Umbilical cord (tissue), 2 donors: ENCODE measurements at places on chromosomes 5 and 9.

GRCh38 chr9:106829666-106830408 is 33.1 kb upstream of the ZNF462 start:
- peak; percentile 3 for DNase-seq

DNA sequence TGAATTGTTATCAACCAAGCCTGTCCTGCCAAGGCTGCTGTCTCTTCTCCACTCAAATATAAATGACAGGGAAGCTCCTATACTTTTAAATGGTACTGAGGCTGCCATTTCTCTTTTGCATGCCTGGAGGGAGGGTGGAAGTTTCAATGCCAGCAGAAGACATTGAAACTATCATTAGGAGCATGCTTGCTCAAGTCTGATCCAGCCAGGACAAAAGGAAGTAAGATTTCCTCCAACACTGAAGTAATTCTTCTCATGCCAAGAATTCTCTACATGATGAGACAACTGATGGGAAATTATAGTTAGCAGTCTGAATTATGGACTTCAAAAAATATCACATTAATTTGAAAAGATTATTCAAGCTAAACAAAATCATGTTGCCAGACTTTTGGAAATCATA is 5.4 kb downstream of the SPINK6 start:
- DNase-seq = no peak

GRCh38 chr5:135650081-135650480 is 71.3 kb upstream of the CXCL14 start:
- no peak for DNase-seq

DNA sequence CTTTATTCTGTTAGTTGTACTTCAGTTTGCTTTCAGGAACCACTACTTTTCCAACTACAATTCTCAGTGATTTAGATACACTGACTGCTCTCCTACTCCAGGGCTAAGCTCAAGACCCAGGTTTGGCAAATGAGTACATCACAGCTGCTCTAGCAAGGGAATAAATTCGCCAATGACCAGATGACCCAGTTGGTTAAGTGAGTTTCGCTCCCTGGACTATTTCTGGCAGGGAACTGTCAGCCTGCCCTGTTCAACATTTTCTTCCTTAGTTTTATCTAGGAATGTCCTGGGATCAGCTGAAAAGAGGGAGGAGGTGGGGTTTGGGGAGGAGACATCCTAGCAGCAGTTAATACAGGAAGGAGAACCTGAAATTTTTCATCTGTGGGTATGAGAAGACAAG is 6.4 kb upstream of the STARD4 start:
- DNase-seq = peak; percentile 50
